Endothelial cell of umbilical vein (primary cell): ENCODE measurements at places on chromosomes 7 and 10. TPM values are rescaled to one million over a fixed set of nuclear protein-coding genes. Genes with fewer than 3 reads are reported as not detected.
A peak's percentile ranks its signal among the peaks of the same experiment; 100 is the strongest.

VSIR gene
- total RNA-seq = 4.9 and 5.1 TPM in 2 replicates

KIAA1217 gene
- 3.1 and 10.3 TPM in 2 replicates for total RNA-seq

DNA sequence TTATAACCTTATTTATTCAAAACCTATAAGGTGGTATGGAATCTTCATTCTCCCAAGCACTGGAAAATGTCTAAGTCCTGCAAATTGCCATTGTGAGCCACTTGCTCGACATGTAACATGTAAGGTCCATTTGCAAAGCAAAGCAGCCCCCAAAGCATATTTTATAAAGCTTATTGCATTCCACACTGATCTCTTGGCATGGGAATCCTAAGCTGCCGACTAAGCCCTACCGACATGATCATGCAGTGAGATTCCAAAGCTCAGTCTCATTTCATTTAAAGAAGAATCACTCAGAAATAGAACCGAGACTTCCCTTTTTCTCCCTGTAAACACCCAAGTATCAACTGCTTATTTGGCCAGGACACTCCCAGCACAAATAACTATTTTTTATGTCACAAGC lies 333.4 kb upstream of the MYO3A start:
- H3K36me3 ChIP-seq = no peaks in the 10 kb centered on the region
- no peaks in the 10 kb centered on the region for H3K27me3 ChIP-seq
- no peak overlapping the region for H3K27ac ChIP-seq
- H3K4me3 ChIP-seq = no peak overlapping the region
- H3K4me1 ChIP-seq = no peaks in the 10 kb centered on the region

DNA sequence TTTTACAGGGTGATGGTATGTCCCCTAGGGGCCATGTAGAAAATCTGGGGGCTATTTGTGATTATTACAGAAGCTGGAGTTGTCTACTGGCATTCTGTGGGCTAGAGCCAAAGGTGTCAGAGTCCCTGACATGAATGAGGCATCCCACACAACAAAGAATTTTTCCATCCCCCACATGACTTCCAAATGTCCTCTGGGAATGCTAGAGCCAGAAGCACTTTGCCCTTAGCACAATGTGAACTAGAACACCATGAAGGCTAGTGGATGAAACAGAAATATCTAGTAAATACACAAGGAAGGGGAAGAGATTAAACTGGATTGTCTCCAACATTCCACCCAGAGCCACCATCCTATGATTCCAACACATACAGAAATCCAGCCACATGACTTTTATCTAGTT lies 46.9 kb downstream of the FAM13C start:
- H3K27me3 ChIP-seq = no peaks in the 10 kb centered on the region
- no peaks in the 10 kb centered on the region for H3K4me1 ChIP-seq
- no peak overlapping the region for H3K4me3 ChIP-seq
- DNase-seq = no peak
- H3K36me3 ChIP-seq = no peaks in the 10 kb centered on the region

DNA sequence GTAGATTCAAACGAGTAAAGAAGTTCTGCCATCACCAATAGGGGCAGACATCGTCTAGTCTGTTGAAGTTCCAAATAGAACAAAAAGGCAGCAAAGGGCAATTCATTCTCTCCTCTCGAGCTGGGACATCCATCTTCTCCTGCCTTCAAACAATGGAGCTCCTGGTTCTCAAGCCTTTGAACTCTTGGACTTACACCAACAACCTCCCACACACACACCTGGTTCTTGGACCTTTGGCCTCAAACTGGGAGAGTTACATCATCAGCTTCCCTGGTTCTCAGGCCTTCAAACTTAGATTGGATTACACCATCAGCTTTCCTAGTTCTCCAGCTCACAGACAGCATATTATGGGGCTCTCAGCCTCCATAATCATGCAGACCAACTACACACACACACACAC lies 9.8 kb upstream of the GIMAP5 start:
- H3K4me1 ChIP-seq = peaks cover under 1% of the 10 kb centered on the region
- no peak for DNase-seq
- H3K4me3 ChIP-seq = no peak overlapping the region
- H3K27me3 ChIP-seq = no peaks in the 10 kb centered on the region

GRCh38 chr7:155166673-155167370 lies 96.7 kb downstream of the HTR5A start:
- H3K4me1 ChIP-seq = no peaks in the 10 kb centered on the region
- no peaks in the 10 kb centered on the region for H3K36me3 ChIP-seq

- no peaks in the 10 kb centered on the region for H3K4me1 ChIP-seq
- H3K36me3 ChIP-seq = no peaks in the 10 kb centered on the region
- H3K27me3 ChIP-seq = no peaks in the 10 kb centered on the region
- H3K4me3 ChIP-seq = no peak overlapping the region
These were observed 718.8 kb downstream of the MAGI2 start for GRCh38 chr7:78734626-78735025.

- peak; percentile 72 for DNase-seq
- H3K4me3 ChIP-seq = no peak overlapping the region
- no peaks in the 10 kb centered on the region for H3K36me3 ChIP-seq
- H3K27me3 ChIP-seq = no peaks in the 10 kb centered on the region
These were observed 368.4 kb upstream of the ZMIZ1 start for GRCh38 chr10:78700413-78700812.

PDCD11 gene
- 52.7 and 56.2 TPM in 2 replicates for total RNA-seq

DNA sequence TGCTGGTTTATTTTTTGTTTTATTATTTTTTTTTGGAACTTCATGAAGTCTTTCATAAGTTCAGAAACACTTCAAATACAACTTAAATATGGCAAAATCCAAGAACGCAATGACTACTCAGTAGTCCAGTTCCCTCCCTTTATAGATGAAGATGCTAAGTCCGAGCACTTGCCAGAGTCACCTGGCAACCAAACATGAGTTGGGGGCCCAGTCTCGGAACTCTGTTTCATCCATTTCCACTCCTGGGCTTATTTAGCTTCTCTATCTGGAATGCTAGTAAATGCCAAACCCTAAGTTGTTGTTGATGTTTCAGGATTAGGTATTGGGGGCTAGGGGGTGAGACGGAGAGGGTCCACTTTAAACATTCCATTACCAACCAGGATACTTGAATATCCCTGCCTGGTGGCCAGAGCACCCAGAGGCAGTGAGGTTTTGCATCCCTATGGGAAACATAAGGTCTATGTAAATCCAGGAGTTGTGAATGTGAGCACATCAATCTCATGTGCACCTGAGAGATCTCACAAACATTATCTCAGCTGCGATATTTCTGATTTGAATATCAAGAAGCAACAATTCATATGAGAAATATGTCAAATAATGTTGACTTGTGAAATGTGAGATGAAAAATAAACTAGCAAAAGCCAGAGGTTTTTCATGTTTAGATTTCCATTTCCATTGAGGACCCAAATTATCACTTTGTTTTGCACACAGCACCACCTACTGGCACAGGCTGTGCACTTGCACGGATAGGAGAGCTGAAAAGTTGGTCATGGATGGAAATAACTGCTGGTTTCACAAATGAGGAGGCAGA lies 129.3 kb downstream of the PKD1L1 start:
- no peaks in the 10 kb centered on the region for H3K27me3 ChIP-seq
- H3K4me1 ChIP-seq = no peaks in the 10 kb centered on the region
- no peak overlapping the region for H3K27ac ChIP-seq
- no peak overlapping the region for H3K4me3 ChIP-seq
- peak; percentile 71 for DNase-seq

AVPI1 gene
- total RNA-seq = 2.4 and 3.0 TPM in 2 replicates

DNA sequence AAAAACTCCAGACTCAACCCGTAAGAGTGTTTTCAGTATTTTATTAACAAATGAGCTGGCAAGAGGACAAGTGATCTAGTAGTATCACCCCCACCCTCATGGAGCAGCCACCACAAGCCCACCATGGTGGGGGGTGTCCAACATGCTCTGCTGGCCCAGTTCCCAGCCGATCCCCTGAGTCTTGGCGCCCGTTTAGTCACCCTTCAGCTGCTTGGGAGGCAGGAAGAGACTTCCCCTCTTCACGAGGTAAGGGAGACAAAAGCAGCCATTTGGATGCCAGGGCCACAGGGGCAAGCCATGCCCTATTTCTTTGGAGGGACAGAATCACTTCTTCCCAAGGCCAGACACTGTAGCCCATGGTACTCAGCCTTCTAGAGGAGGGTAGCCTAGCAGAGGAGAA lies 54.1 kb downstream of the NOD1 start:
- no peak overlapping the region for H3K4me3 ChIP-seq
- peaks cover 32% of the 10 kb centered on the region for H3K36me3 ChIP-seq
- no peak for DNase-seq
- H3K4me1 ChIP-seq = no peaks in the 10 kb centered on the region

DNA sequence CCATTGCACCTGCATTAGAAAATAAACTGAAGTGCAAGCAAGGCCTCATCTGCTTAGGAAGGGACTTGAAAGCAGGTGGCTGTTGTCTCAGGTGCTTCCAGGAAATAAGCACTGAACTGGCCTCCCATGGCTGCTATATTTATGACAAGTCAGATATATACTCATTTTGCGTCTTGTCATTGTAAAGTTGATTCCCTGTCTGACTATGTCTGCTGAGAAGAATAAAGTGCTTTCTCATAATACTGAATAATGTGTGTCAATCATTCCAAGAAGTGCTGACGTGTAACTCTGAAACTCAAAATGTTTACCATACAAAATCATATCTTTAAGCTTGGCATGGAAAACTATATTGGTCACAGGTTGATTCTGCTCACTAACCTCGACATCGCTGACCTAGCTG lies 44.9 kb upstream of the SVOPL start:
- no peaks in the 10 kb centered on the region for H3K36me3 ChIP-seq
- DNase-seq = no peak
- H3K4me1 ChIP-seq = no peaks in the 10 kb centered on the region
- no peaks in the 10 kb centered on the region for H3K27me3 ChIP-seq
- H3K27ac ChIP-seq = no peak overlapping the region

- no peak overlapping the region for H3K4me3 ChIP-seq
- no peaks in the 10 kb centered on the region for H3K4me1 ChIP-seq
- no peak overlapping the region for H3K27ac ChIP-seq
- H3K27me3 ChIP-seq = no peaks in the 10 kb centered on the region
- no peaks in the 10 kb centered on the region for H3K36me3 ChIP-seq
These were observed 22.2 kb downstream of the AZGP1 start for GRCh38 chr7:99953649-99954048.

PRTFDC1 gene
- 24.2 and 27.0 TPM in 2 replicates for total RNA-seq

DNA sequence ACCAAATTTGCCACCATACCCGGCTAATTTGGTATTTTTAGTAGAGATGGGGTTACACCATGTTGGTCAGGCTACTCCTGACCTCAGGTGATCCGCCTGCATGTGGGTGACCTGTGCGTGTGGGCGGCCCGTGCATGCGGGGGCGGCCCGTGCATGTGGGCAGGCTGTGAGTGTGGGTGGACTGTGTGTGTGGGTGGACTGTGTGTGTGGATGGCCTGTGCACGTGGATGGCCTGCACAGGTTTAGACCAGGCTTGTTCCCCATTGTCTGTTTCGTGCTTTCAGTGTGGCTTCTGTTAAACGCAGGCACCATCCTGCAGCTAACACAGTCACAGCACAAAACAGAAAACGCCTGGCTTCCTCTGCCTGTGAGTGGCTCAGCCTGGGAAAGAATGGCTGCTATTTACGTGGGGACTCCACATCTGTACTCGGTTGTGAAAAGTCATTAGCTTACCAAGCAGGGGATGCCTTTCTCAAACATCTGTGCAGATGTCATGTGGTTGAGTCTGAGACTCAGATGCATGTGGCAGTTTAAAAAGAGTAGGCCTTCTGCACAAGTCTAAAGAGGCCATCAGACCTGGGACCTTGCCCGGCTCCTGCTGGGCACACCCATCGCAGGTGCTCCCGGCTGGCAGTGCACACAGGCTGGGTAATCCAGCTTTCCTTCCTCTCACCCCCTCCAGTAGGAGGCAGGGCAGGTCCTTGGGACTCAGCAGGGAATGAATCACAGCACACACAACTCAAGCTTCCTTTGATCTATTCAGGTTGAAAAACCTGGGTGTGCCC lies 91.6 kb downstream of the COBL start:
- H3K27me3 ChIP-seq = no peaks in the 10 kb centered on the region
- no peaks in the 10 kb centered on the region for H3K4me1 ChIP-seq
- H3K27ac ChIP-seq = no peak overlapping the region

SRI gene
- 191 and 204 TPM in 2 replicates for total RNA-seq

C1QL3 gene
- not detected in 2 replicates for total RNA-seq

- peak; percentile 98 for DNase-seq
- peaks cover 26% of the 10 kb centered on the region for H3K4me1 ChIP-seq
- H3K4me3 ChIP-seq = no peak overlapping the region
- no peaks in the 10 kb centered on the region for H3K36me3 ChIP-seq
- no peaks in the 10 kb centered on the region for H3K27me3 ChIP-seq
These were observed 72.9 kb upstream of the CAV2 start for GRCh38 chr7:116426428-116427156.

DNA sequence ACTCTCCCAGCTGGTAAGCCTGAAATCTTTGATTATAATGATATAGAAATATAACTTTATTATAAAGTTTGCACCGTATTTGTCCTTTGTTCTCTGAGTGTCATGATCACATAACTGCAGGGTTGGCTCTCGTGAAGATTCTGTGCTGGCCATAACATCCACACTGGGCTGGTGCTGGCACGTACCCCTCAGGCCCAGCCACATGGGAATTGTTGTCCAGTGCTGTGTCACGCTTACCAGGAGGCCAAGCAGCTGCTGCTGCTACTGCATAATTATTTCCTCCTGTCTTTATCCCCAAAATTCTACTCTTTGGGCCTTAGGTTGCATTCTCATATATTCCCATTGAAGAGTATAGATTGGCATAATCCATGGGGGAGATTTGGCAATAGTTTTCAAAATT lies 20.8 kb upstream of the UCN3 start:
- H3K27ac ChIP-seq = no peak overlapping the region
- no peaks in the 10 kb centered on the region for H3K36me3 ChIP-seq
- no peak overlapping the region for H3K4me3 ChIP-seq

- DNase-seq = peak; percentile 43
- H3K4me3 ChIP-seq = no peak overlapping the region
- H3K27me3 ChIP-seq = no peaks in the 10 kb centered on the region
- H3K36me3 ChIP-seq = peaks cover 3% of the 10 kb centered on the region
These were observed 94.6 kb upstream of the MACROH2A2 start for GRCh38 chr10:69957886-69958555.

DNA sequence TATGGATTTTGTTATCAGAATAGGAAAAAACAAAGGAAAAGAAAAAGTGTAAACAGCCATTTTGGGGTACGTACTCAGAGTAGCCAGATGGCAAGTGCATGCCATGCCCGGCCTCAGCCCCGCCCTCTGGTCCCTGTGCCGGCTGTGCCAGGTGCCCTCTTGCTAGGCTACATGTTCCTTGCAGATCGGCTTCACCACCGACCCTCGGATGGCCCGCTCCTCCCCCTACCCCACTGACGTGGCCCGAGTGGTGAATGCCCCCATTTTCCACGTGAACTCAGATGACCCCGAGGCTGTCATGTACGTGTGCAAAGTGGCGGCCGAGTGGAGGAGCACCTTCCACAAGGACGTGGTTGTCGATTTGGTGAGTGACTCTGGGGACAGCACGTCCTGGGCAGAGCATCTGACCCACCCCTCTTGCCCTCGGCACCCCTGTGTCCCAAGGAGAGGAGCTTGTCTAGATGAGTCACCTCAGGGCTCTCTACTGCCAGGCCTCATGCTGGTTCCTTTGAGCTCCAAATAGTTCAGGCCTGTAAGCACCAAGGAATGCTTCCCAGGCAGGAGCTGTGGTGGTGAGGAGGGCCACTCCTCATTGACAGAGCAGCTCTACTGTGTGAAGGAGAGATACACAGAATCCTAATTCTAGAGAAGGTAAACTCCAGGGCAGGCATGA lies 54.9 kb upstream of the ZMIZ2 start:
- H3K4me3 ChIP-seq = no peak overlapping the region
- H3K36me3 ChIP-seq = peaks cover 6% of the 10 kb centered on the region
- H3K27me3 ChIP-seq = no peaks in the 10 kb centered on the region
- no peak overlapping the region for H3K27ac ChIP-seq
- H3K4me1 ChIP-seq = no peaks in the 10 kb centered on the region

PTPN20 gene
- 0.27 and 0.39 TPM in 2 replicates for total RNA-seq

OR2A12 gene
- not detected in 2 replicates for total RNA-seq

CPVL gene
- not detected in 2 replicates for total RNA-seq

SPDYE9 gene
- total RNA-seq = not detected in 2 replicates

ALDH18A1 gene
- total RNA-seq = 88.9 and 92.6 TPM in 2 replicates

SEPHS1 gene
- 55.4 and 59.9 TPM in 2 replicates for total RNA-seq
